ENCODE measurements at places on chromosomes 13 and 19.

DNA sequence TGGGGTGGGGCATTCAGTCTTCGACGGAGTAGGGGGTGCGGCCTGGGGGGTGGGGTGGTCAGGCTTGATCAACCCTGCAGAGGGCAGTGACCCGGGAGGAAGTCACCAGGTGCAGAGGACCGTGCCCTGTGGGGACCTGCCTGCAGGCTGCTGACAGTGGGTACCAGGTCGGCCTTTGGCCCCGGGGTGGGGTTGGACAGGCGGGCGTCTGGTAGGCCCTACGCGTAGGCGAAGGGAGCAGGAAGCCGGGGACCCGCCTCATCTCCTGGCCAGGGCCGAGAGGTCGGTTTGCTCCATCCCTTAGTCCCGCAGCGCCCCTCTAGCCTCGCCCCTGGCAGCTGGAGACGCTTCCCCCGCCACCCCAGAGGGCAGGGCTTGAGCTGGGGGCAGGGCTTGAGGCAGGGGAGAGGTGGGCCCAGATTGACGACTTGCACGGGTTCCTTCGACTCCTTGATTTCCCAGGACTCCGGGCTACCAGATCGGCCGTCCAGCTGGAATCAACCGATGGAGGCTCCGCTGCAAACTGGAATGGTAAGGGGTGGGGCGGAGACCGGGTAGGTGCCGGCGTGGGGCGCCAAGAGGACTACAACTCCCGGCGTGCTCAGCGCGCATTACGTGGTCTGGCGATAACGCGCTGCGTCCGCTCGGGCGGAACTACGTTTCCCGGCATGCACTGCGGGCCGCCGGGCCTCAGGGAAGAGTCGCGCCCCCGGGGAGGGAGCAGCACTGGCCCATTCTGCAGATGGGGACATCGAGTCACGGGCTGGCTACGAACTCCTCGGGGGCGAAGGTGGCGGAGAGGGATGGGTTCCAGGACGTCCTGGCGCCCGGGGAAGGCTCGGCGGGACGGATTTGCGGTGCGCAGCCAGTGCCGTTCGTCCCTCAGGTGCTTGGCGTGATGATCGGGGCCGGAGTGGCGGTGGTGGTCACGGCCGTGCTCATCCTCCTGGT is at the start of gene PNPLA6:
Gene PNPLA6, plus strand, starts transcription at position 671 of the 951 bp plus-strand sequence. Its CDS starts 72 bp downstream, at position 743.
- peak; percentile 92 for DNase-seq

DNA sequence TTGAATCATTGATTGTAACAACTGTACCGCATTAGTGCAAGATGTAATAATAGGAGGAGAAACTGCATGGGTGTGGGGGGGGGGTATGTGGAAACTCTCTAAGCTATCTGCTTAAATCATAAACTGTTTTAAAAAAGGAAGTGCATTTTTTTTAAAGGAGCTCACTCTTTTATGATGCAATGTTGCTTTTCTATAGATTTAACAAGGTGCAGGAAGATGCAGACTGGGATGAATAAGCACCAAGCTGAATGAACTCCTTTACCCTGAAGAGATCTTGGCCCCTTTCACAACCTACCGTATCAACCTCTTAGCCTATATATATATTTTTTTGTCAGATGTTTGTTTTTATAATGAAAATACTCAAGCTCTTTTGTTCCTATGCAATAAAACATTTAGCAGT is 95.9 kb downstream of the AKAP11 start:
- no peak for DNase-seq

DNA sequence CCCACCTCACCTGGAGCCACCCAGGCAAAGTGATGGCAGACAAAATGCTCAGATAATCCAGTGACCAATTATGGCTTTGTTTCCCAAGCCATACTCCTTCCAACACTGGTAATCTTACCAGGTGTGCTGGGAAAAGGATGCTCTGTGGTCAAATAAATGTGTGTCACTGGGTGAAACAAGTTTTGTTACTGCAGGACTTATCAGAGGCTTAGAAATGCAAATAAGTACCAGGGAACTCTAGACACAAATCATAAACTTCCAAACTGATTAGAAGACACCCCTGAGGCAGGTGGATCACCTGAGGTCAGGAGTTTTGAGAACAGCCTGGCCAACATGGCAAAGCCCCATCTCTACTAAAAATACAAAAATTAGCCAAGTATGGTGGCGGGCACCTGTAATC is 26.4 kb downstream of the PIN1 start:
- no peak for DNase-seq

- DNase-seq, result no peak
These were observed 273.7 kb downstream of the DIAPH3 start for GRCh38 chr13:59890054-59890453.

GRCh38 chr13:46925486-46925885 is 28.6 kb upstream of the HTR2A start:
- no peak for DNase-seq
